RWPE1 (cell line): ENCODE measurements at places on chromosomes 5 and 9.

GRCh38 chr9:128204858-128205257, 1.7 kb downstream of the DNM1 start:
- no peak for DNase-seq

GRCh38 chr5:131285703-131286399, 22.0 kb downstream of the CDC42SE2 start:
- no peak for DNase-seq

DNA sequence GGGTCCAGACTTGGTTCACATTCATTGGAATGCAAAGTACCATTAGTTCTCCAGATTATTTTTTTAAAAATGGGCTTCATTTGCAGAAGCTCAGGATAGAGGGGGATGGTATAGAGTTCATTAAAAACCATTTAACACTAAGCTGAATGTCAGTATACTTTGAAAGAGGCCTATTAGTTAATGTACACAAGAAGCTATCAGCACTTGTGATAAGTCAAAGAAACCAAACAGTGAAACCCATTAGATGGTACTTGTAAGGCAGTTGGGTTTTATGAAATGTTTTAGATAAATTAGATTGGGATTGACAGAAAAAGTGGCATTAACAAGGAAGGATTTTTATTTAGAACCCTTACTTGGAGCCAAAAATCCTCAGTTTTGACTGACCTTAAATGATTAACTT, 229.2 kb upstream of the MPDZ start:
- no peak for DNase-seq

GRCh38 chr9:136397643-136398042, 2.3 kb downstream of the SNAPC4 start:
- no peak for DNase-seq

- no peak for DNase-seq
Measured at GRCh38 chr5:87170799-87171198, 96.9 kb upstream of the RASA1 start.

GRCh38 chr5:1099926-1100663, 11.8 kb downstream of the SLC12A7 start:
- no peak for DNase-seq

DNA sequence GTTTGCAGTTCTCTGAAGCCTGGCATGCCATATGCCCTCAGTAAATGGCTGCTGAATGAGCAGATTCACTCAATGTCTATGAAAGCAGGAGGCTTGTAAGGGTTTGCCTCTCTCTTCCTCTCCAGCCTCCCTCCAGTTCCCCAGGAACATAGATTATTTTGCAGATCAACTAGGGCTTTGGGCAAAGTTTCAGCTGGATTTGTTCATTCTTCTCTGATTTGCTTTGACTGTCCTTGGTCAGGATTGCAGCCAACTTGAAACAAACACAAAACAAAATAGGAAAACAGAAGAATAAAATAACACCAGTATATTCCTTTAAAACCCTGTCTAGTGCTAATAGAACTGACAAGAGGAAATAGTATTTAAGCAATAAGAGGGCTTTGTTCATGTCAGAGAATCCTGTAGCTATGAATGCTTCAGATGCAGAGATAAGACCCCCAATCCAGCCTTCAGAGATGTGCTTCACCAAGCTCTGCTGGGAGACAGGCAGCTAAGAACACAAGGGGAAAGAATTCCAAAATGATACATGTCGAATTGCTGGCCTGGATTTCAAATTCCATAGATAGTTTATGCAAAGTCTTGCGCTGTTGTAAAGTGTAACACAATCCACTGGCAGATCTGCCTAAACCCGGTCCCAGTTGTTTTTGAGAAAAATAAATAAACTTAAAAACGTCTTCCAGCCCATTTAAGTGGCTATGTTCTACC, 174.3 kb downstream of the PAPPA start:
- no peak for DNase-seq

DNA sequence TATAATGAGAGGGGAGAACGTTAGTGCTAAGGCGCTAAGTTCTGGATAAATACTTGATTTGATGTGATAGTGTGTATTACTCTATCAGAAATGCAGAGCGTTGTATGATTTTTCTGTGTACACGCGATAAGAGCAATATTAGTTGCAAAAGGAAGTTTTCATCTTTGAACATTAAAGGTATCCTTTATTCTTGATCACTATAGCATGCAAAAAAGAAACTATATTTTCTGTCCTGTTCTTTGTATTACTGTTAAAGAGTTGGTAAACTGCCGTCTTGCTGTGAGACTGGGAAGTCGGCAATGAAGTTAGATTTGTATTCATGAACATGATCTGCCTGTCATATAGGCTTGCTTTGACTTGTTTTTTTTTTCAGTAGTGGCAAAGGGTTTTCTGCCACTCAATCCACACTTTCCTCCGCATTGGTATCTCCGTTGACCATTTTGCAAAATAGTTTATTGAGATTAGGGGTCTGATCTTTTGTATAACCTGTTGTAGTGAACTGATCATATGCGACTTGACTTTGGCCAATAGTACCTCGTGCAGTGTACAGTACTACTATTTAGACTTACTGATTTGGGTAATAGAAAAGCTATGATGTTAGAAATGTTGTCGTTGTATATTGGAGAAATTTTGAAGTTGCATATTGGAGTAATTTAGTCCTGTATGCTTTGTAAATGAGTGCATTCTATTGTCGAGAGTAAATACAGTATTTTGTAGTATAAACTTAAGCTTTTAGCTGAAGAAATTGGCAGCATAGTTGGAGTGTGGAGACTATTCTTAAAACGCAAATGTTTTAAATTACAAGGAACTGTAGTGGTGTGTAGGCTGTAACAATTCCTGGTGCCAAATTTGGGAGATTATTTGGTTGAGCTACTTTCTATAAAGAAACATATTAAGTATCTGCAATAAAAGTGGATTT, 1.7 kb downstream of the DENND4C start:
- DNase-seq, result peak; percentile 19

GRCh38 chr9:16306586-16306985, 563.9 kb downstream of the BNC2 start:
- no peak for DNase-seq

- peak; percentile 59 for DNase-seq
Measured at GRCh38 chr9:81759680-81760215, 70.4 kb upstream of the TLE1 start.

- DNase-seq, result no peak
Measured at GRCh38 chr9:132381966-132382541, 24.6 kb downstream of the TTF1 start.

DNA sequence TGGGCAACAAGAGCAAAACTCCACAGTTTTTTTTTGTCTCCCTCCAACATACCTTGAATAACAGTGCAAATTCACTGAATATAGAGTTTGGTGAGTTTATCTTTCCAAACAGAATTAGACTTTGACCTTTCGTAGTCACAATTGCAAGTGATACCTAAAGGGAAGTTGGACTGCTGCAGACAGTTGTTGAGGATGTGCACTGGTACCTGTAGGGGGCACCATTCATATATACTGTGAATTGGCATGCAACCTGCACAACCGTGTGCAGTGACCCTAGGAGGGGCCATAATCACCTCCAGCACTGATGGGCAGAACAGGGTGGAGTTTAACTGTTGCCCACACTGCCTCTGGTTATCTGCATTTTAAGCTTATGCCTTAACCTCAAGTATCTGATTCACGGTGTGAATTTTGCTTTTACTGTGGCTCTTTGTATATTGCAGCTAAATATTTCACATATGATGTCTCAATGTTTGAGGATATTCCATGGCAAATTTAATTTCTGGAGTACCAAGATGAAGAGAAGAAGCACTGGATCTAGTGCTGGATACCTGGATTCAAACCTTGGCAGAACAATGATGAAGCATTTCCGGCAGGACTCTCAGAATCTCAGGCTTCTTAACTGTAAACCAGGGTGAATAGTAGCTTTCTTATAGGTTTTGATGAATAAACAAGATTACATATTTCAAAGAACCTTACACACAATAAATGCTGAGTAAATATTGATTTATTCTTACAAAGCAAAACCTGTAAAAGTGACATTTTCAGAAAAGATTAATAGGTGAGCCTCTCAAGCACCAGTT, 144.3 kb downstream of the ACTBL2 start:
- DNase-seq, result no peak

GRCh38 chr5:81786991-81787390, 36.1 kb upstream of the SSBP2 start:
- no peak for DNase-seq

GRCh38 chr5:132273631-132274030, 16.1 kb downstream of the PDLIM4 start:
- no peak for DNase-seq

- no peak for DNase-seq
Measured at GRCh38 chr9:108290839-108291585, 564.8 kb downstream of the ACTL7B start.

DNA sequence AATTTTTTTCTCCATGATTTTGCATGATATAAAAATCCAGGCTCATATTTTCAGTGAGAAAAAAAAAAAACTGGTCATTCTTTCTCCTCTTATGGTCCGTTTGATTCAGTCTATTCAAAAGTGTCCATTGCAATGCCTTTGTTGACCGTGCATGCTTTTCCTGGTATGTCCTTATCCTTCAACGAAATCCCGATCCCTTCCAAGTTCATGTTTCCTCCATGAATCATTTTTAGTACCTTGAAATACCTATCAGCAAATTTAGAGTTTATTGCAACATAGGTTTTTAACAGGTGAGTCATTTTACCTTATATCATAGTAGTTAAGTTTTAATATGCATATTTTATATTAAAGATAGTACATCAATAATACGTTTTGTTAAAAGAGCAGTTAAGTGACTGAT, 773.8 kb upstream of the CHD1 start:
- DNase-seq, result peak; percentile 60

DNA sequence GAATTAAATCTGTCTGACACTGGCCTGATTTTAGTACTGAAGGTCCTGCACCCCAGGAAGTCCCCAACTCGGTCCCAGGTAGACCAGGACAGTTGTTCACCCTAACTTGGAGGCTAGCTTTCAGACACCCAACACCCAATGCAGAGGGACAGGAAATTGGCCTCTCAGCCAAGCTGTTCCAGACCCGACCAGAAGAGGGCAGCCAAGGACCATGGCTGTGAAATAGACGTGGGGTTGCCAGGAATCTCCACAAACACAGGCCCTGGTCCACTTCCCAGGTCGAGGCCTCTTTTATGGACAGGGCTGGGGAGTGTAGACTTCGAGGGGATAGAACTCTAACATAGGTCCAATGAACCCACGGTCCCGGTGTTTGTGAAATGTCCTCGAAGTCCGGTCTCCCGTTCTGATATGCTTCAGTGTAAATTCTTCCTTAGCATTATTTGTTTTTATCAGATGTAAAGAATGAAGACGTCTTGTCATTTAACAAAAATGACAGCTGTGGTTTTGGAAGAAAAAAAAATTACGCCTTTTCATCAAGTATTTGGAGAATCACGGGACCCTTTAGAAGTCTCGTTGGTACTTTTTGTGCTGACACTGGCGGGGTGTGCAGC, 260.3 kb upstream of the ADAMTS16 start:
- peak; percentile 54 for DNase-seq

GRCh38 chr9:111282845-111283244, 47.2 kb downstream of the OR2K2 start:
- DNase-seq, result no peak

DNA sequence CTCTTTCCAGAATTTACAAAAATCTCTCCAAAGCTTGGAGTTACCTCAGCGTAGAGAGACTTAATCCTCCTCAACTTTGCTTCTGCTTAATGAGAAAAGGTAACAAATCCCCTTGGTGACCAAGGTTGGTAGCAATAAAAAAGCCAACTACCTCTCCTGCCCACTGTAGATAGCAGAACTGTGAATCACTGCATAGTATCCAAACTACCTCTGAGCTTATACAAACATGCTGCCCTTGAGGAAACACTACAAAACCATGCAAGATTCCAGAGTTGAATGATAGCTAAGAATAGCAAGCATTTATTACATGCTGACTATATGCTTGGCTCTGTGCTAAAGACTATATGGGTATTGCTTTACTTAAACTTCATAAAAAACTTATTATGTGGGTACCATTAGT, 2.8 kb upstream of the ADAMTS12 start:
- no peak for DNase-seq

DNA sequence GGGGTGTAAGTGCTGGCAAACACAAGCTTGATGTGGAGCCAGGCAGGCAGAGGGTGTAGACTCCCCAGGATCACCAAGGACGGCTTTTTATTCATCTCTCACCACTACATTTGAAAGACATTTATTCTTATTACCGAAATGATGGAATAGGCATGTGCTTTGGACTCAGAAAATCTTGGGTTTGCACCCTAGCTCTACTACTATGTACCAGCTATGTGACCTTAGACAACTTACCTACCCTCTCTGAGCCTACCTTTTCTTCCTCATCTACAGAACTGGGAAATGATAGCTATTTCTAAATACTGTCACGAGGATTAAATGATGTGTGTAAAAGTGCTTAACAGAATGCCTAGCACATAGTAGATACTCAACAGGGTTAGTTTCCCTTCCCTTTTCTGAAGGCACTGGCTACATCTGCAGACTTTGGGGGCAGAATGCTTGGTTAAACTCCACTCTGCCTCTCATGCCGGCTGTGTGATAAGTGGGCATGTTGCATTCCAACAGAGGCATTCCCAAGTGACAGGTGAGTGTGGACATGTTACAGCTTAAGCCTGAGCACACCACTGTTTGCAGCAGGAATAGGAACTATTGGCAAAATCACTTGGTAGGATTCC, 94.8 kb downstream of the SLC1A3 start:
- no peak for DNase-seq

GRCh38 chr5:61811052-61811451, 479.0 kb downstream of the ZSWIM6 start:
- DNase-seq, result no peak

DNA sequence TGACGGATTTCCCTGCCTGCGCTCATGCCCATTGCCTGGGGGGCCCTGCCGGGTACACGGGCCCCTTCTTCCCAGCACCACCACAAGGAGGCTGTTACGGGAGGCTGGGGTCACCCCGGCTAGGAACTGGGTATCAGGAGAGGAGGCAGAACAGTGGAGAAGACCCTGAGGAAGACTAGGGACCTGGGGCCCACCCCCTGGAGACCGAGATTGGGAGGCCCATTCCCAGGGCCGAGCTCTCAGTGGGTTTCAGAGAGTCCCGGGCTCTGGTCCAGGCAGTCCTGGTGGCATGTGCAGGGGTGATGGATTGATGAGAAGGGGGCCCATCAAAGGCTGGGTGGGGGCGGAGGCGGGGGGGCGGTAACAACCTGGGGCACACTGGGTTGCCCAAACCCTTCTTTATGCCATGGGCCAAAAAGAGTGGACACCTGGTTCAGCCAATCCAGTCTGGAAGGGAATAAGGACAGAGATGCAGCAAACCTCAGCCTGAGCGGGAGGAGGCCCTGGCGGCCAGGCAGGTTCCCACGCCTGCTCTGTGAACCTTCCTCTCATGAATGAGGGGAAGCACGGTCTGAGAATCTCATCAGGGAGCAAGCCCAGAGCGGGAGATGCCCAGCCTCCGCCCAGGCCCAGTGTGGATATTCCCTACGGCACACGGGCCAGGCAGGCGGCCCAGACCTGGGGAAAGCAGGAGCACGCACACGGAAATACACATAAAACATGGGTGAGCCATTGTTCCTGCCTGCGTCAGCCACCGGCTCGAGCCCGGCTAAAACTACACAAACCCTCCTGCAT, 785 bp upstream of the P4HA2 start:
- DNase-seq, result no peak

DNA sequence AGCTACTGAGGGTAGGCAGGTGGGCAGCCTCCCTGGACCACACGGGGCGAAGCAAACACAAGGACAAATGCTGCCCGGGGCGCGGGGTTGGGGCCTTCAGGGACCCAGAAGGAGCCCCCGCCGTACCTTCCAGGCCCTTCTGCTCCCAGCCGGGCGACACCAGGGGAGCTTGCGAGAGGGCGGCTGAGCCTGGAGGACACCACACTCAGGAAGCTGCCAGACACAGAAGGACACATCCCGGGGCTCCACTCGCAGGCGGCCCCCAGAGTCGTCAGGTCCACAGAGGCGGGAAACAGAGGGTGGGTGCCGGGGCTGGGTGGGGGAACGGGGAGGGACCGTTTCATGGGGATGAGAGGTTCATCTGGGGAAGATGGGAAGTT, 58.5 kb upstream of the UBAC1 start:
- DNase-seq, result no peak
